Activated CD8-positive, alpha-beta memory T cell treated with anti-CD3 and anti-CD28 coated beads for 4 hours (primary cell): ENCODE measurements at places on chromosomes 7 and 10.

- no peak for DNase-seq
These were observed 472.8 kb downstream of the KCNMA1 start for GRCh38 chr10:77164616-77165311.

GRCh38 chr10:29409241-29410054 lies 120.6 kb downstream of the LYZL1 start:
- DNase-seq = no peak

DNA sequence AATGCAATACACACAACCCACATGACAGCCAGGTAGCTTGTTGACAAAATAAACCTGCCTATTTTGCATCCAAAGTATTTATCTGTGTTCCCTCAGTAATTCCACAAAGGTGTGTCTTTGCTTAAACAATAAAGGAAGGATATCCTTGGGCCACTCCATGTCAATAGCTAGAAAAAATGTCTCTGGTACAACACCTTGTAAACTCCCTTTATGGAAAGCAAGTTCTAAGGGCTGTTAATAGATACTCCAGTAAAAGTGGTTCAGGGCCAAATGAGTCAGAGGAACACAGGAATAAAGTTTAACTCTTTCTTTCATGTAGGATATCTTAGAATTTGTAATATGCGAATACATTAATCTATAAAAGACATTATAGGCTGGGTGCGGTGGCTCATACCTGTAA lies 96.9 kb upstream of the LRRTM3 start:
- no peak for DNase-seq

DNA sequence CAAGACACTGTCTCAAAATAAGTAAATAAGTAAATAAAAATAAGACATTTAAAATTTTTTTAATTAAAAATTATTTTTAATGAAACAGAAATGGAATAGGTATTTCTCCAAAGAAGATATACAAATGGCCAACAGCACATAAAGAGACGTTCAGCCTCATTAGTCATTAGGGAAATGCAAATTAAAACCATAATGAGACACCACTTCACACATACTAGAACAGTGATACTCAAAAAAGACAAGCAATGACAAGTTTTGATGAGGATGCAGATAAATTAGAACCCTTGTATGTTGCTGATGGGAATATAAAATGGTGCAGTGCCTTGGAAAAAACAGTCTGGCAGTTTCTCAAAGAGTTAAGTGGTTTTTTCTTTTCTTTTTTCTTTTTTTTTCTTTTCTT lies 26.5 kb upstream of the C10orf67 start:
- no peak for DNase-seq

GRCh38 chr10:128873411-128874054 lies 593.5 kb upstream of the MGMT start:
- no peak for DNase-seq

DNA sequence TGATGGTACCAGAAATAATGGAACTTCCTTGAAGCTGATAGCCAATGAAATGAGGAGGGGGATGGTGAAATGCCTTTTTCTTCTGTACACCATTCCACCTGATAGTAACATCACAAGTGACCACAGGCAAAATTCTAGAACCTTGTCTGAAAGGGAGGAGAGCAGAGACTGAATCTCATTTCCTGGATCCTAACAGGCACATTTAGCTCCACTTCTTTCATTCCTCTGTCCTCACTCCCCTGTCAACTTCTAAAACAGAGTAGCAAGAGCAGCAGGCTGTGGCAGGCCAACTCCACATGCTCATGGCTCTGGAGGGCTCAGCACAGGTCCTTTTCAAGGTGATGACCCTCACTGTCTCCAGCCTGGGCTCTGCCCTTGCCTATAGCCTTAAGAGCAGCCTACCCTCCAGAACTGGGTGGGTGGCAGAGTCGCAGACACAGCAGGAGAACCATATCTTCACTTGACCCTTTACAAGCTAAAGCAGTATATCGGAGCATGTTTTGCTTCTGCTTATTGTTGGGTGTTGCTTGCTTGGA lies at the start of gene LRRC18:
TSS of gene LRRC18 (minus strand) at position 51 of the 536 bp plus-strand sequence. CDS start 25,685 bp downstream, outside the sequence.
- no peak for DNase-seq

- DNase-seq = no peak
These were observed 191.5 kb downstream of the MGMT start for GRCh38 chr10:129658376-129659072.

DNA sequence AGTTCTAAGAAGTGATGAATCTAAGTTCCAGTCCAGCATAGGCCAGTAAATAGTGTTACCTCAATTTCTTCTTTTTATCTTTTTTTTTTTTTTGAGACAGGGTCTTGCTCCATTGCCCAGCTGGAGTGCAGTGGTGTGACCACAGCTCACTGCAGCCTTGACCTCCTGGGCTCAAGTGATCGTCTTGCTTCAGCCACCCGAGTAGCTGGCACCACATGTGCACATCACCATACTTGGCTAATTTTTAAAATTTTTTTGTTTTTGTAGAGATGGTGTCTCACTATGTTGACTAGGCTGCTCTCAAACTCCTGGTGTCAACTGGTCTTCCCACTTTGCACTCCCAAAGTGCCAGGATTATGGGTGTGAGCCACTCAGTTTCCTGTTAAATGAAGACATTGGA lies 126.6 kb upstream of the LYZL2 start:
- no peak for DNase-seq
